GM12892 (cell line): ENCODE measurements at places on chromosomes 2 and 18.

DNA sequence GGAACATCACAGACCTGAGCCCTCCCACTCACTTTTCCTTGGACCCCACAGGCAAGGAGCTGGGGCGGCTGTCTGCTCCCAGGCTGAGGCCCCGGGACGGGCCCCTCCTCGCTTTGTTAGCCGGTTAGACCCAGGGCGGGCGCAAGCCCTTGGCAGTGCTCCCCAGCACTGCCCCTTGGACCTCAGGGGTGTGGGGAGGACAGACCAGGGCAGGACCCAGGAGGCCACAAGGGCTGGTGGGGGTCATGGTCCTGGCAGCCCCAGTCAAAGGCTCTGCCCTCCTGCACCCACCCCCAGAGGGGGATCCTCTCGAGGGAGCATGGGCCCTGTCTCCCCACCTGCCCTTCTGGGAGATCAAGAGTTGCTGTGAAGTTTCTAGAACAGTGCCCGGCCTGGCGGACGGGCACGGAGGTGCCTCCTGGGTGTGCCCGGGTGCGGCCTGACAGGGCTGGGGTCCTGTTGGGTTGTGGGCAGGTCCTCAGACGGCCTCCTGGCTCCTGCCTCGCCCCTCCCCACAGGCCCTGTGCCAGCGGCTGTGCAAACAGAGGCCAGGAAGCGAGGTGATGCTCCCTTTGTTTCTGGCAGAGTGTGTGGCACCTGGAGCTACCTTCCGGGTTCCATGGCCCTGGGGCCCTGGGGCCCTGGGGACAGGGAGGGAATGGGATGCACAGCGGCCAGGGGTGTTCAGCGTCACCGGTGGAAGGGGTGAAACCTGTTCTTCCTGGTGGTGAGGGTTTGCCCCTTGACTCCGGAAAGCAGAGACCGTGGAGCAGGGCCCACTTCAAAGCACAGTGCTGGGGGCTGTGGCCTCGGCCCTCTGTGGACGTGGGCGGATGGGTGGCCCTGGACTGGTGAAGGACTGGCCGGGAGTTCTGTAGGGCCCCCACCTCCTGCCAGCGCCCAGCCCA is 2.9 kb upstream of the GAL3ST2 start:
- no peak for DNase-seq

DNA sequence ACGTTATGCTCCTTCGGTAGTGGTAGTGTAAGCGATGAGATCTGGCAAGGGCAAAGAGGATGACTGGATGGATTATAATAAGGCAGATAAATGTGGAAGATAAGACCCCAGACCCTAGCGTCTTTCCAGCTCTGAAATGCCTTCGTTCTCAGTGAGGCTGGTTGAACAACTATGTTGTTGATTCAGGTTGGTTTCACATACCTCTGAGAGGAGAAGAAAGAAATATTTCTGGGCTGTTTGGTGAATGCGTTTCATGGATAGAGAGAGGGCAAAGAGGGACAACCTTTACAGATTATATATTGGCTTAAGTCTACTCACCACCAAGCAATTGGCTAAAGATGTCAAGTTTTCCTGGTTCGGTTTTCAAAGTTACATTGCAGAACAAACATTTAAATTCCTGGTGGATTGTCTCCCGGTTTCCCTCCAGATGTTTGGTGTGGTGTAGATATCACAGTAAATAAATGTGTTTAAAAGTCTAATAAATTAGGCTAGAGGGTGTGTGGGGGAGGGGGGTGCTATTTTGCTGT is 190.1 kb upstream of the GLI2 start:
- no peak for DNase-seq

DNA sequence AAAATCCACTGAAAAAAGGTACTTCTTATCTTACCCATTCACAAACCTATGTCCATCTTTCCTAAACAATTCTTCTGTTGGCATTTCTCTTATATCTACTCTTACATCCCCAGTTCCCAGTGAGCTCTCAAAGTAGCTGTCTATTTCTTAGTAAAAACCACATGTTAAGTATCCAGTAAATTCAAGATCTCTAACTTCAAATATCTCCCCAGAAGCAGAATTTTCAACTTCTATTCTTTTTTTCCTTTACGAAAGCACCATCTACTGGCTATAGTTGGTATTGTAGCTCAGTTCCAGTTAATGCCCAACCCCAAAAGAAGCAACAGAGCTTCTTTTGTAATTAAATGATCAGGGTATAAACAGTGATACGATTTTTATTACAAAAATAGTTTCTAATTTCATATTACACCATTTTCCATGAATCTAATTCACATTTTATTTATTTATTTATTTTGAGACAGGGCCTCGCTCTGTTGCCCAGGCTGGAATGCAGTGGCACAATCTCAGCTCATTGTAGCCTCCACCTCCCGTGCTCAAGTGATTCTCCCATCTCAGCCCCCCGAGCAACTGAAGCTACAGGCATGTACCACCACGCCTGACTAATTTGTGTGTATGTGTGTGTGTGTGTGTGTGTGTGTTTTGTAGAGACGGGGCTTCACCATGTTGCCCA is 28.5 kb downstream of the HRH4 start:
- DNase-seq = no peak

- no peak for DNase-seq
Measured at GRCh38 chr2:120984046-120984445, 248.4 kb downstream of the GLI2 start.

GRCh38 chr2:197669077-197669476 is 6.3 kb downstream of the RFTN2 start:
- no peak for DNase-seq

GRCh38 chr2:36192983-36193382 is 162.6 kb upstream of the CRIM1 start:
- no peak for DNase-seq

DNA sequence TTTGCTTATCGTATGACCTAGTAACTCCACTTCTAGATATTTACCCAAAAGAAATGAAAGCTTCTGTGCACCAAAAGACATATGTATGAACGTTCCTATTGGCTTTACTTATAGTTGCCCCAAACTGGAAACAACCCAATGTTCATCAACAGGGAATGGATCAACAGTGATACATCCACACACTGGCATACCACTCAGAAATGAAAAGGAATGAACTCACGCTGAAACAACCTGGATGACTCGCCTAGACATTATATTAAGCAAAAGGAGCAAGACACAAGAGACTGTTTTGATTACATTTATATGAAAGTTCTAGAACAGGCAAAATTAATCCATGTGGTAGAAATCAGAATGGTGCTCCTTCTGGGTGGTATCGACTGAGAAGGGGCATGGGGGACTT is 18.9 kb downstream of the ADRA2B start:
- no peak for DNase-seq

DNA sequence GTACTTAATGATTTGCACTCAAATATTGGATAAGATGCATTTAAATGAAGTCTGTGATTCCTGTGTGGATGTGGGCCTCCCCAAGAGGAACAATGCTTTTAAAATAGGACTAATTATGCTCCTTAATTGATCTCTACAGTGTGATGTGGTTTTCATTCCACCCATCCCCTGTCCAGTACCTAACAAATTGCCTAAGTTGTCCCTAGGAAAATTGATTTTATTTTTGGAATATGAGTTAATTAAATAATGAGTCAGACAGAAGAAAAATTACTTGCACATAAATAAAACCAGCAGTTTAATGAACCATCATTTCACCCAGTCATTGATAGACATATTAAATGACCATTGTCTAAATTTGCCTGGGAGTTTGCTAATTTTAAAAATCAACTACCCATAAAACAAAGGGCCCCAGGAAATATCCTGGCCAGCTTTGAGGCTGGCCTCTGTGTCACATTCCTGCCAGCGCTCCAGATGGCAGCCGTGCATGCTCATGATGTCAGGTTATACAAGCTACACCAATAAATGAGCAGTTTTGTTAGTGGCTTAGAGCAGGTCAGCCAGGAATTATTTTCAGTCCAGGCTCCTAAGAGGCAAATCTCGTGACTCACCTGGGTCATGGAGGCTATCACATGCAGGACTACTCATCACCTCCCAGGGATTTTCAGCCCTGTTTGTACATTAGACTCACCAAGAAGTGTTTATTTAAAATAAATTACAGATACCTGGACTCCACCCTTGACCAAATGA is 31.9 kb downstream of the ABHD3 start:
- DNase-seq = no peak

- DNase-seq = no peak
Measured at GRCh38 chr2:216492597-216493333, 5.9 kb upstream of the RPL37A start.

GRCh38 chr18:27171993-27172392 is 13.1 kb downstream of the CHST9 start:
- DNase-seq = no peak

GRCh38 chr2:157267476-157267875 is 10.0 kb downstream of the GALNT5 start:
- no peak for DNase-seq

- DNase-seq = no peak
Measured at GRCh38 chr18:10926621-10927161, 222.7 kb downstream of the PIEZO2 start.

GRCh38 chr2:171735991-171736710 is 48.9 kb downstream of the DYNC1I2 start:
- no peak for DNase-seq

GRCh38 chr2:16525265-16525887 is 140.3 kb downstream of the CYRIA start:
- DNase-seq = no peak

- DNase-seq = no peak
Measured at GRCh38 chr2:66543257-66543767, 108.4 kb downstream of the MEIS1 start.

DNA sequence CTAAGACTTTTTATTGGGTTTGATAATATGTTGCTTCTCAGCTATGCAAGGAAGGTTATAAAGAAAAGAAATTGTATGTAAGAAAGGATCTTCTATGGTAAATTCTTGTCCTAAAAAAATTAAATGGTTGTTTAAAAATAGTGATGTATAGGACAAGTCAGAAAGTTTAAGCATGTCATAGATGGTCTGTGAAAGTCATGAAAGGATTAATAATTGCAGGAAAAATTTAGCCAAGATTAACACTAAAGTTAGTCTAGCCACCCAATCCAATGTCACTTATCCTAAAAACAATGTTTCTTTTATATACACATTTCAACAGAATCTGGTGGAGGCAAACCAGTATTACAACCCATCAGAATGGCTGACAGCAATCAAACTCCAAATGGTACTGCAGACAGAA is 1046.7 kb upstream of the SLC39A10 start:
- DNase-seq = no peak

DNA sequence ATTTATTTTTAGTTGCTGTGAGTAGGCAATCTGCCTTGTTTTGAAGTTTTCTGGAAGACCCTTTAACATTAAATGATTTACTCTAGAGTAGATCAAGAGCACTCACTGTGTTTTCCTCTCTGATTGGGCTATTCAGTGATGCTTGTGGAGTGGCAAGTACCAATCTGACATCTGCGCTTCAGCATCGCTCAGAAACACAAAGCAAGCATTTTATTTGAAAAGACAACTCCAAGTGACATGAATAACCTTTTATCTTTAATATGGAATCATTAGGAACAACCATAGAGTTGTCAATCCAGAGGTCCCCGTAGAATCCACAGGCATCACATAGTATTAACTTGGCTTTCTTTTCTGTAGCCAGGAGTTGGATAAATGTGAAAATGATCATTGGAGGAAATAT is 114.7 kb downstream of the CPS1 start:
- DNase-seq = no peak
